ENCODE measurements at places on chromosomes 13 and 19.
A peak's percentile ranks its signal among the peaks of the same experiment; 100 is the strongest.

DNA sequence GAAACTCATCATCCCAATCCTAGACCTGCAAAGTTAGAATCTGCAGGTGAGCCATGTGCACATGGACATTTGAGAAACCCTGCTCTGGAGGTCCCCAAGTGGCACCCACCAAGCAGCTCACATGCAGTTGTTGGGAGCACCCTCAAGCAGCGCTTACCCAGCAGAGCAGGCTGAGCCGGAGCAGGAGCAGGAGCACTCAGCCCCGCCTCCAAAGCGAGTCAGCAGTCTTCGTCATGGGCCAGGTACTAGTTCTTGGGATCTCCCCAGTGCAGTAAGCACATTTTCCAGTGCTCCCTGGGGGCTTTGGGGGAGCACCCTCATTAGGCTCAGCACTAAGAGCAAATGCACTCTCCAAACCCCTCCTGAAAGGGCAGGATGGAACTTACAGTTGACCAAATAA lies 572.7 kb downstream of the IRS2 start:
- DNase-seq = no peak

- no peak for DNase-seq
Observed at GRCh38 chr13:70960841-70961443, 852.7 kb upstream of the KLHL1 start.

- no peak for DNase-seq
Observed at GRCh38 chr19:32692727-32693061, 1.1 kb downstream of the NUDT19 start.

GRCh38 chr19:47652285-47652684 lies 43.4 kb downstream of the BICRA start:
- no peak for DNase-seq

- no peak for DNase-seq
Observed at GRCh38 chr13:68190818-68191217, 960.7 kb upstream of the PCDH9 start.

DNA sequence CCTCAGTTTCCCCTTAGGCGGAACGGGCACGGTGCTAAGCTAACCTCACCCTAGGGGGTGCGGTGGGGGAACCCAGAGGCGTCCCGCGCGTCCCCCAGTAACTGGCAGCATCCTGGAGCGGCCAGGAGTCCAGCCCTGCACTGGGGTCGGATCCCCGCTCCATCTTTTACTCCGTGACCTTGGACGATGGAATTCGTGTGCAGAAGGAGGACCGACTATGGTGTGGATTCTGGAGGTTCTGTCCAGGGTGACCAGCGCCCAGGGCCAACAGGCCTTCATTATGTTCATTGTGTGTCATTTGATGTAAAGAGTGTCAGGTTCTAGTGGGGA lies 630 bp downstream of the SPPL2B start:
- DNase-seq = no peak

DNA sequence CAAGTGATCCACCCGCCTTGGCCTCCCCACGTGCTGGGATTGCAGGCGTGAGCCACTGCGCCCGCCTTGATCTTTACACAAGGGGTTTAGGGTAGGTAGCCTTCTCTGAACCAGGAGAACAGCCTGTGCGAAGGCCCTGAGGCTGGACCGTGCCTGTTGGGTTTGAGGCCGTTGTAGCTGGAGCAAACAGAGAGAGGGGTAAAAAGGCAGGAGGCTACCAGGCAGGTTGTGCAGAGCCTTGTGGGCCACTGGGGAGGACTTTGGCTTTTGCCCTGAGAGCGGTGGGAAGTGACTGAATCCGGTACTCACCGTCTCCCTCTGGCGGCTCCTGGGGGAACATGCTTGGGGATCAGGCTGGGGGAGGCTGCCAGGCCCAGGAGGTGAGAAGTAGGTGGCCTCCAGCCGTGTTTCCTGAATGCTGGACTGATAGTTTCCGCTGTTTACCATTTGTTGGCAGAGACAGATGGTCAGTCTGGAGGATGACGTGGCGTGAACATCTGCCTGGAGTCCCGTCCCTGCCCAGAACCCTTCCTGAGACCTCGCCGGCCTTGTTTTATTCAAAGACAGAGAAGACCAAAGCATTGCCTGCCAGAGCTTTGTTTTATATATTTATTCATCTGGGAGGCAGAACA lies 24.6 kb downstream of the SPC24 start:
- DNase-seq = peak; percentile 83

DNA sequence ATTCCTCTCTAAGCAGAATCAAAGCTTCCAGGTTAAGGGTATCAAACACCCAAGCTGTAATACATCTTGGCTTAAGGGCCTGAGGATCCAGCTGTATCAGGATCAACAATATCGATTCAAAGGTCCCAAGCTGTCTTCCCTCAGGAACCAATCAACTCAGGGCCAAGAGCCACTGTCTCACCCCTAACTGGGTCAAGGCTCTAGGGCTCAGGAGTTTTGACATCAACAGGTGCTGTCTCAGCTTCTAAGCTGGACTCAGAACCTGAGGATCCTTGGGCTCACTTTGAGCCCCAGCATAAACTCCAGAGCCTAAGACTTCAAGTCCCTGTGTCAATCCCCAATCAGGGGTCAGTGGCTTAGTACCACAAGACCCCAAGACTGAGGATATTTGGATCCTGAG lies 917 bp downstream of the FBXW9 start:
- DNase-seq = no peak

- peak; percentile 70 for DNase-seq
Observed at GRCh38 chr19:54644056-54644455, 13.8 kb downstream of the LILRB1 start.

GRCh38 chr13:73767191-73767741 lies 366.9 kb downstream of the KLF12 start:
- no peak for DNase-seq

GRCh38 chr19:53132141-53132991 lies at the start of gene ZNF415:
Gene ZNF415, minus strand, starts transcription at chr19:53132910. Its CDS starts 10,234 bp downstream, at chr19:53122676.
- peak; percentile 79 for DNase-seq
